Mucosa of descending colon (tissue), 3 donors: ENCODE measurements at places on chromosomes 13 and 19. TPM values are rescaled to one million over a fixed set of nuclear protein-coding genes. Genes with fewer than 3 reads are reported as not detected.

- peak; percentile 50 for DNase-seq
Observed at GRCh38 chr19:1850809-1851653, 2.7 kb upstream of the REXO1 start.

DNA sequence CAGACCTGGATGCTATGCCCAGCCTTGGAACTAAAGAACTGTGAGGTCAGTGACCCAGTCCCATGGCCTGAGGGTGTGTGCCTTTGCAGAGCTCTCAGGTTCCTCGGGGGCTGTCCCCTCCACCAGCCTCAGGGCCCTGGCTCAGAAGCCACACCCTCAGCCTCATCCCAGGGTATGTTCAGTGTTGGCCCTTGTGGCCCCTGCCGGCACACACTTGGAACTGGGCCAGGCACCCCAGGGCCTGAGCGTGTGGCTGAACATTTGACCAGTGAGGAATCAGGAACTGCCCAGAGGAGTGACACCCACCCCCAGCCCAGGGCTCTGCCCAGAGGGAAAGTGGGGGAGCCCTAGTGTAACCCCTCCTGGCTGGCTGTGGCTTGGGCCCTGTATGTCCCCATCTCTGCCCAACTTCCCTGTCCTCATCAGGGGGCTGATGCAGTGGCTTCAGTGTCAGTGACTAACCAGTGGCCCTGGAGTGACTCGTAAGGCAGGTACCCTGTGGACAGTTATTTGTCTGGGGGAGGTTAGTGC lies 10.0 kb downstream of the NKPD1 start:
- no peak for DNase-seq

- no peak for DNase-seq
Observed at GRCh38 chr19:23406091-23406490, 10.8 kb upstream of the ZNF91 start.

DNA sequence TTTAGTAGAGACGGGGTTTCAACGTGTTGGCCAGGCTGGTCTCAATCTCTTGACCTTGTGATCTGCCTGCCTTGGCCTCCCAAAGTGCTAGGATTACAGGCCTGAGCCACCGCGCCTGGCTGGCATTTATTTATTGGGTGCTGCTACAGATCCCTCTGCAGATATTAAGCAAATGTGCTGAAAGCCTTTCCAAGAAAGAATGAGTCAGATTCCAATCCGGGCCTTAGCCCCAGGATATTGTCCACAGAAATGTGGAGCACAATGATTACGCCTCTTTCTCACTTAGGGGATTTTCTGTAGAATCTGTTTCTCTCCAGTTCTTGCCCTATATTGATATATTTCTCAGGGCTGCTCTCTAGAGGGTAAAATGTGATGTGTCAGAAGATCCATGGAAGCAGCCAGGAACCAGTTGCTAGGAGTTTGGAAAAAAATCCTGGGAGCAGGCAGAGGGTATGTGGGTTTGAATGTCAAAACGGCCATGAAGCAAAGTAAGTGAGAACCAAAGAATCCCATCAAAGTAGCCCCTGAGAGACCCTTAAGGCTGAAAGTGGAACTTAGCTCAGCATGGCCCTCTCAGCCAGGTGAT lies 24.8 kb upstream of the IGFL4 start:
- no peak for DNase-seq

GRCh38 chr19:47110521-47111005 lies 3.0 kb downstream of the ZC3H4 start:
- peak; percentile 61 for DNase-seq

- DNase-seq, result peak; percentile 91
Observed at GRCh38 chr13:33285420-33286124, at the start of gene STARD13. TSS of gene STARD13 (minus strand) at chr13:33285755. CDS start at chr13:33285638, 117 bp downstream.

DNA sequence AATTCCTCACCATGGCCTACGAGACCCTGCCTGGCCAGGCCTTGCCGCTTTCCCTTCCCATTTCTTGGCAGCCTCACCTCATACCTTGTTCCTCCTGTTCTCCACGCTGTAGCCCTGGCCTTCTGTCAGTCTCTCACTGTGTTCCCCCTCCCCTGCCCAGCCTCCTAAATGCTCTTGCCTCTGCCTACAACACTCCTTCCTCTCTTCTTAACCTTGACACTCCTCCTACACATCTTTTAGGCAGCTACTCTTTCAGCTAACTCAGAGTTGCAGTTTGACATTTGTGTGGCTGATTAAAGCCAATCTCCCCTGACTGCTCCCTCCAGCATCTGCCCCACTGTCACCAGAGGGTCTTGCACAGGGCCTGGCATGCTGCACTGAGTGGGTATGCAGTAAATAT lies 150.8 kb downstream of the FLT1 start:
- no peak for DNase-seq

- no peak for DNase-seq
Observed at GRCh38 chr19:51359294-51359693, 6.9 kb downstream of the ETFB start.

DNA sequence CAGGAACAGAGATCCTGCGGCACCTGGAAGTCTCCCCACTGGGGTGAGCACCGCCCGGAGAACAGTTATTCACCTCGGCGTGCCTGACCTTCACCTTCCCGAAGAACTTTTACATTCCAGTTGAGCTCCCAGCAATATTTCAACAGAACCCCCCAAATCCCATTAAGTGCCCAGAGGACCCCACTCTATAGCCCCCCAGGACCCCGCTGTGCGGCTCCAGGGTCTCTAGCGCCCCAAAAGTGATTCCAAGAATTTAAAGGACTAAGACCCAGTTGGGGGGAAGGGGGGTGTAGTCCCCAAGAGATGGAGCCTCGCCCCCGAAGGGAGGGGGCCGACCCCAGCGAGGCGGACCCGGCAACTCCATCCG lies 480 bp downstream of the GPR108 start:
- DNase-seq, result no peak

DNA sequence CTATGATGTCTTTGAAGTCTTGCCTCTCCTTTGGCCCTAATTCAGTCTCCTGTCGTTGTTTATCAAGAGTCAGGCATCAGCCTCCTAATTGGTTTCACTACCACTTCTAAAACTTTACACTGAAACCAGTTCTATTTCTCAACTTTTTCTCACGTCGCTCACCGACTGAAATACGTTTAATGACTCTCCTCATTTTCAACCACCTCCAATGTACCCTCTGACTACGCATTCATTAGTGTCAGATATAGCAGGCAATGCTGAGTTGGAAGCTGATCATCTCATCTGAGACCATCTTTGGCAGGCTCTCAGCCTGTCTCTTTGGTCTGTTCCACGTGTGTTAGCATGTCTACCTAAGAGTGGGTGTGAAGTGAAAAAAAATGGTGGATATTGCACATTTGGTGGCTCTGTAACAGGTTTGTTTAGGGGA lies 128.1 kb downstream of the KL start:
- no peak for DNase-seq

GRCh38 chr19:2064395-2064787 lies 13.3 kb upstream of the MKNK2 start:
- no peak for DNase-seq

DNA sequence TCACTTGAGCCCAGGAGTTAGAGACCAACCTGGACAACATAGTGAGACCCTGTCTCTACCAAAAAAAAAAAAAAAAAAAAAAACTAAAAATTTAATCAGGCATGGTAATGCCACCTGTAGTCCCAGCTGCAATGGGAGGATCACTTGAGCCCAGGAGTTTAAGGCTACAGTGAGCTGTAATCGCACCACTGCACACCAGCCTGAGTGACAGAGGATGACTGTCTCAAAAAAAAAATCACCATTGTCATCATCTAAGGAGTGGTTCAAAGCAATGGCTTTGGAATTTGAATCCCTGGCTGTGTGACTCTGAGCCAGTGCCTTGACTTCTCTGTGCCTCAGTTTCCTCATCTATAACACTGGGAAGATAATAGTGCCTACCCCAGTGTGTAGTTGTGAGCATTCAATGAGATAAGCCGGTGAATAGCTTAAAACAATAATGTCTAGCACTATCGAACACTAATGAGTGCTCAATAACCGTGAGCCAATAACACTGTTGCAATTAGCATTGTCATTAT lies 11.5 kb downstream of the IGSF23 start:
- DNase-seq, result no peak

- no peak for DNase-seq
Observed at GRCh38 chr19:40553885-40554857, 22.5 kb upstream of the SHKBP1 start.

DNA sequence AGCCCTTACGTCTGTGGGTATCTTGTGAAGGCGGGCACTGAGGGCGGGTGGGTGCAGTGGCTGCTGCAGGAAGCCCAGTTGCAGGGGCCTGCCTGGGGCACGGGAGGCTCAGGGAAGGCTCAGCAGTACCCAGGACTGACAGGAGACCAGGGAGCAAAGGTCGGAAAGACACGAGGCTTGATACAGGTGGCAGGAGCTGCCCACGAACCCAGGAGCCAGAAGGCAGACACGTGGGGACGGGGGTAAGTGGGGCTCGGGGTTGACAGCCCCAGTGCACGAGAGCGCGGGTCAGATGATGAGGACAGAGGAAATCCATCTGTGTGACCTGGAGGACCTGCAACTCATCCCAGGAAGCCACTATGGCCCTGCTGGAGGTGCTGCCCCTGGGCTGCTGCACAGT lies 25.3 kb downstream of the ELAVL1 start:
- no peak for DNase-seq

DNA sequence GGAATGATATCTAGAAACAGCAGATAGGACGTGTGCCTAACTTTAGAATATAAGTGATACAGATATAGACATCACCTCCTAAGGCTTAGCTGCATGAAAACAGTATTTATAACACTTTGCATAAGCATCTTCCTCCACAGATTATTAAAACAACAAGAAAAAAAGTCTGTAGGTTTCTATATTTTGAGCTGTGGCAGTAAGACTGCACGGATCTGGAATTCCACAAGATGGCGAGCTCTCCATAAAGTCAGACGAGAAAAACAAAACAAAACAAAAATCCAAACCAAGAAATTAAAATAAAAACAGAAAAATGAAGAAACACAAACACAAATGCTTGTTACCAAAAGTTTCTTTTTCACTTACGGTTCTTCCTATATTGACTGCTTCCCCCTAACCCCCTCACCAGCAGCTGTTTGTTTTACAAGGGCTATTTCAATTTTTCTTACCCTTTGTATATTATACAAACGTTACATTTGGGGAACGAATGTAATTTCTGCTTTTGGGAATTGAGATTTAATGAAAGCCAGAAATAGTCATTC lies 285.8 kb downstream of the MYO16 start:
- DNase-seq, result no peak

DNA sequence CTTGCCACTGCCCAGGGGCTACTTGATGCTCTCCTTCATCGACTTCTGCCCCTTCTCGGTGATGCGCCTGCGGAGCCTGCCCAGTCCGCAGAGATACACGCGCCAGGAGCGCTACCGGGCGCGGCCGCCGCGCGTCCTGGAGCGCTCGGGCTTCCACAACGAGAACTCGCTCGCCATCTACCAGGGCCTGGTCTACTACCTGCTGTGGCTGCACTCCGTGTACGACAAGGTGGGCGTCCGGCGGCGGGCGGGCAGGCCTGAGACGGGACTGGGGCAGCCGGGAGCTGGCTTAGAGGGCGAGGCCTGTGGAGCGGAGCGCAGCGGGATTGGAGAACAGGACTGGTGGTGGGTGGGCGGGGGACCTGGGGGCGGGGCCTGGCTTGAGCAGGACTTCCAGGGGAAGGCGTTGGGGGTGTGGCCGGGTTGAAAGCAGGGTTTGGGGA lies 12.7 kb upstream of the PSMD8 start:
- peak; percentile 86 for DNase-seq

DNA sequence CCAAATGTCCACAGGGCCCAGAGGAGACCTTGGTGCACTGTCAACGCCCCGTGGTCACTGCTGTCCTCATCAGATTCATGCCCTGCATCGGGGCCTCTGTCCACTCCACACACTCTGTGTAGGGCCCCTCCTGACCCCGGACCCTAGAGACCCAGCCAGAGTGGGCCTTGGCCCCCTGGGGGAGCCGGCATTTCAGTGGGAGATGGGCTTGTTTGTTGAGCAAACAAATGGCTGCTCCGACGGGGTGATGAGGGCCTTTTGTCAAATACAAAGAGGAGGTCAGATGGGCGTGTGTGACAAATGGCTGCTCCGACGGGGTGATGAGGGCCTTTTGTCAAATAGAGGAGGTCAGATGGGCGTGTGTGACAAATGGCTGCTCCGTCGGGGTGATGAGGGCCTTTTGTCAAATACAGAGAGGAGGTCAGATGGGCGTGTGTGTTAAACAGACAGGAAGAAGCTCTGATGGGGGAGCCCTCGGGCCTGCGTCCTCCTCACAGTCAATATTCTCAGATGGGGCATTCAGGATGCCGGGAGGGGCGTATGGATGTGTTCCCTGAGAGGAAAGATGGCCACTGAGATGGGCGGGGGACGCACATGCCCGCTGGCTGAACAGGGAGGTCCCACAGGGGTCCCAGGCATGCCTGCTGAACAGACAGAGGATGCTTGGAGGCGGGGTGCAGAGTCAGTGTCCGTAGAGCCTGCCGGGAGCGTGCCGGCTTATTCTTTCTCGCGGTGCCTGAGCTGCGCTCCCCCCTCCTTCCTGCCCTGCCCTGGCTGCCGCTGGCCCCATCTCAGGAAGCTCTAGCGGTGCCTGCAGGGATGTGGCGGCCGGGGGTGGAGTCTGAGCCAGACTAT lies 36.3 kb downstream of the SMIM24 start:
- DNase-seq, result no peak

DNA sequence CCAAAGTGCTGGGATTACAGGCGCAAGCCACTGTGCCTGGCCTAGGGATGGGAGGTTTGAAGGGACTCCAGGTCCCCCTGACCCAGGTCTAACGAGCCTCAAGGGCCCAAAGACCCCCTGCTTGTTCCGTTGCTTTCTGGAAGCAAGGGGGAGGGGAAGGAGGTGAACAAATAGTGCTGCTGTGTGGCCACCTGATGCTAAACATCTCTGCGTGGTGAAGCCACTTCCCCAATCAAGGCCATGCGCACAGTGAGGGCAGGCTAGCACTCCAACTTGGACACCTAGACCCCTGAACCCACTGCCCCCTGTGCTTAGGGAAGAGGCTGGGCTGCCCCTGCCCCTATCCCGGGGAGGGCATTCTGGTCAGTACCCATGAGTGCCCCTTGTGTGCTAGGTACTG lies 24.0 kb downstream of the CARM1 start:
- no peak for DNase-seq

BRSK1 gene
- total RNA-seq, result 1.6 TPM

SHISA7 gene
- total RNA-seq, result not detected

KLHL1 gene
- not detected for total RNA-seq

CRLF1 gene
- 1.3 TPM for total RNA-seq

C3 gene
- total RNA-seq, result 261 TPM

CFAP97D2 gene
- total RNA-seq, result not detected

SBSN gene
- not detected for total RNA-seq

HPN gene
- total RNA-seq, result 0.54 TPM

ZNF729 gene
- not detected for total RNA-seq

TLE6 gene
- 1.8 TPM for total RNA-seq

ZNF470 gene
- 2.2 TPM for total RNA-seq
